Ovary (tissue), 10 donors: ENCODE measurements at places on chromosomes 6 and 20.

DNA sequence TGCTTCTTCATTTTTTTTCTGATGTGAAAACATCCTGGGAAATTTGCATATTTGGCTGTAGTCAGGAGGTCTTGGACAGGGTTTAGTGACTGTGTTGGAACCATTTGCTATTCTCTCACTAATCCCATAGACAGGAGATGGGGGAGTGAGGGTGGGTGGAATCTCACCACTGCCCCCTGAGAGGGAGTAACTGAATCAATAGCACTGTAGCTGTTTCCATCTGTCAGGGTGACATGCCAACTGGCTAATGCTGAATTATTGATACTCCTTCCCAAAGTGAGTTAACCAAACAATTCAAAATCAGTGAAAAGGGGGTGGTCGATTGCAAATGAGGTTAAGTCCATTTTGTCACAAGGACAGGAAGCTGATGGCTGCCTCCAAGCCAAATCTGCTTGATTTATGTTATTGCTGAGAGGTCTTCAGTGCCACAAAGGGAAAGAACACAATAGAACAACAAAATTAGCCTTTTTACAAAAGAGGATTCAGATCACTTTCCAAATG, 55.1 kb upstream of the B3GAT2 start:
- no peak for DNase-seq

GRCh38 chr6:223763-224162, 68.5 kb upstream of the DUSP22 start:
- no peak for DNase-seq

- no peak for DNase-seq
These were observed 252.7 kb downstream of the BMP7 start for GRCh38 chr20:57013741-57014140.

GRCh38 chr20:58294497-58295455, 14.7 kb upstream of the RAB22A start:
- DNase-seq, result no peak

DNA sequence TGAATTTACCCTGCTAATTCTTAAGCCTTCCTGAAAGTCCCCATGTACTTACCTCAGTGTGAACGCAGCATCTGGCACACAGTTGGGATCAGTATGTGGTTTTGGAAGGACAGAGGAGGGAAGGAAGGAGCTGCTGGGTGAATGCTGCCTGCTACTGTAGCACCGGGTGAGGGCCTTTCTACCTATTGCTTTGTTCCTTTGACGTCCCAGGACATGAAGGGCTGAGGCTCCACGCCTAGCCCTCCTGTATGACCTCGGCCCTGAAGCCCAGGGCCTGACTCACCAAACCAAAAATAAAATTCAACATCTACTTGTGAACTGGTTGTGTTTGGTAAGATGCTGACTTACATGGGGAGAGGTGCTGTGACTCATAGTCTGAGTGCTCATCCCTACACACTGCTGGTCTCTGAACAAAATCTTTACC, 51.1 kb downstream of the ARID1B start:
- no peak for DNase-seq

DNA sequence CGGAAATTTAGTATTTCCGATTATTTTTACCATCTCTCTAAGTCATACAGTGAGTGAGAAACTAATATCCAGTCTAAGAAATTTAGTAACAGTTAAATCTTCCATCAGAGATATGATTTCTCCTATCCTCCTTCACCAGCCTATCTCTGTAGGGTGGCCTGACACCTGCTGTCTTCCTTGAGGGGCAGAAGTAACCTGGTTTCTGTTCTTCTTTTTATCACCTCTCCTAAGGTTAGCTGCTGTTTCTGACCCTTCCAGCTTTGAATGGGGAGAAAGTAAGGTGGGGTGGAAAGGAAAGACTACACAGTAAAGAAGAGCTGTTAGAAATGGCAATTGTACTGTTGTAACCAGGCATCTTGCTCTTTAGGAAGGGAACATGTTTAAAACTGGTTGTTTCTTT, 447.7 kb downstream of the PHF3 start:
- no peak for DNase-seq

GRCh38 chr6:31065556-31065955, 46.8 kb downstream of the C6orf15 start:
- DNase-seq, result no peak

DNA sequence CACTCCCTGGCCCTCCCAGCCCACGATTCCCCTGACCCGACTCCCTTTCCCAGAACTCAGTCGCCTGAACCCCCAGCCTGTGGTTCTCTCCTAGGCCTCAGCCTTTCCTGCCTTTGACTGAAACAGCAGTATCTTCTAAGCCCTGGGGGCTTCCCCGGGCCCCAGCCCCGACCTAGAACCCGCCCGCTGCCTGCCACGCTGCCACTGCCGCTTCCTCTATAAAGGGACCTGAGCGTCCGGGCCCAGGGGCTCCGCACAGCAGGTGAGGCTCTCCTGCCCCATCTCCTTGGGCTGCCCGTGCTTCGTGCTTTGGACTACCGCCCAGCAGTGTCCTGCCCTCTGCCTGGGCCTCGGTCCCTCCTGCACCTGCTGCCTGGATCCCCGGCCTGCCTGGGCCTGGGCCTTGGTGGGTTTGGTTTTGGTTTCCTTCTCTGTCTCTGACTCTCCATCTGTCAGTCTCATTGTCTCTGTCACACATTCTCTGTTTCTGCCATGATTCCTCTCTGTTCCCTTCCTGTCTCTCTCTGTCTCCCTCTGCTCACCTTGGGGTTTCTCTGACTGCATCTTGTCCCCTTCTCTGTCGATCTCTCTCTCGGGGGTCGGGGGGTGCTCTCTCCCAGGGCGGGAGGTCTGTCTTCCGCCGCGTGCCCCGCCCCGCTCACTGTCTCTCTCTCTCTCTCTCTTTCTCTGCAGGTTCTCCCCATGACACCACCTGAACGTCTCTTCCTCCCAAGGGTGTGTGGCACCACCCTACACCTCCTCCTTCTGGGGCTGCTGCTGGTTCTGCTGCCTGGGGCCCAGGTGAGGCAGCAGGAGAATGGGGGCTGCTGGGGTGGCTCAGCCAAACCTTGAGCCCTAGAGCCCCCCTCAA, at the start of gene LTA:
Gene LTA (plus strand): TSS at position 249 of the 871 bp plus-strand sequence. CDS start 454 bp downstream, at position 703.
- no peak for DNase-seq

DNA sequence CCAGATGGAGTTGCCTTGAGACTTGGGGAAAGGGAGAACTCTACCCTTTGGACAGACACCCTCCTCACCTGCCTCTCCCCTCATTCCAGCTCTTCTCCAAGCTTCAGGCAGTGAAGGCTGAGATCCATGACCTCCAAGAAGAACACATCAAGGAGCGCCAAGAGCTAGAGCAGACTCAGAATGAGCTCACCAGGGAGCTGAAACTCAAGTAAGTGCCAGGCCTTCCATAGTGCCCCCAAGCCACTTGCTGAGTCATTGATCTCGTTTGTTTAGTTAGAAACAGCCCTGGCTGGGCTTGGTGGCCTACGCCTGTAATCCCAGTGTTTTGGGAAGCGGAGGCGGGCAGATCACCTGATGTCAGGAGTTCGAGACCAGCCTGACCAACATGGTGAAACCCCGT, 39.2 kb downstream of the KIF3B start:
- no peak for DNase-seq

- DNase-seq, result no peak
These were observed 35.8 kb upstream of the NOP56 start for GRCh38 chr20:2616634-2617033.

GRCh38 chr6:35173427-35174087, 32.4 kb upstream of the TCP11 start:
- DNase-seq, result no peak

DNA sequence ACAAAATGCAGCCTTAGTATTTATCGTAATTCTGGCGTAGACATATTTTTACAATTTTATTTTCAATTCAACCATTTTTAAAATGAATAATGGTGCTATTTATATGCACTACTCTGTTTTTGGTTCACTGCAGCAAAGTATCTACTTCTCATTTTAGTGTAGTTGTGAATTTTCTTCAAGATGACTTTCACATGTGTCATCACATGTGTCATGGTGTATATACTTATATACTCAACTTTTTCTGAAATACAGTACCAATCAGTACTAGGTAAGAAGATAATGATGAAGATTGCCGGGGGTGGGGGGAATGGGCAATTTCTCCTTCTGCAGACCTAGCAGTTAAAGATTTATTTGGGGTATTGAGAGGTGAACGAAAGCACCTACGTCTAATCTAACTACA, 634.5 kb downstream of the PHF3 start:
- DNase-seq, result no peak

GRCh38 chr6:33492093-33492492, 37.7 kb downstream of the ZBTB9 start:
- DNase-seq, result no peak

- no peak for DNase-seq
These were observed 25.8 kb downstream of the SNRNP48 start for GRCh38 chr6:7615611-7616383.

- no peak for DNase-seq
These were observed 400.9 kb downstream of the TAF4 start for GRCh38 chr20:61664556-61665320.

DNA sequence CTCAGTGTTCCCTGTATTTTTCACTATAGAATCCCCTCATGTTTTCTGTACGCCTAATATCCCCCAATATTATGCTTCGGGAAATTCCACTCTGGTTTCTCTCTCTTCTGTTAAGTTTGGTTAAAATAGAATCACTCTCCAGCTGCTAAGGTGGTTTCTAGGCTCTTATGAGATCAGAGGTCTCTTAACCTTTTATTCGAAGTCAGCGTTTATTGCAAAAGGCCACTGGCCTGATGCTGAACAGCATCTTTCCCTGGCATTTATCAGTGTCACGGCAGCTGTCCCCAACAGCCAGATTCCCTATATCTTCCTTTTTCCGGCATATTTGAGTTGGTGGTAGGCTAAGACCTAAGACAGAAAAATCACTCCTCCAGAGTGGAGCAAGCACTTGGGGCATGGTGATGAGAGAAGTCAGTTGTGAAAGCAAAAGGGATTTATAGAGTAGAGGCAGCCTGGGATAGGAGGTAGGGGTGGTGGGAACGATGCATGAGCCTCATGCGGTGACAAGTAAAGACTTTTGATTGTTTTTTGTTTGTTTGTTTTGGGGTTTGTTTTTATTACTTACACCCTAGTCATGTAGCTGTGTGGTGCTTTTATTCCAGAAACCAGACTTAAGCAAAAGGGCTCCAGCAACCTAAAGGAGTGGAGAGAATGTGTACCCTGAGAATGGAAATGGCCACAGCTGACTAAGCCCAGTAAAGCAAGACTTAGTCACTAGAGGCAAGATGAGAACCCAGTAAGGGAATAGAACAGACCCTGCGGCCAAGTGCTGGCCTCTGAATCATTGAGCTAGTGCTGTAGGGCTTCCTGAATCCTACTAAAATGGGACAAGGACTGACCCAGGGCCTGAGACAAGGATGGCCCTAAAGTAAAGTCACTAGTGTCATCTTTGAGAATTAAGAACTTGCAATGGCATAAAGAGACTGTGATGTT, 233.0 kb upstream of the PRND start:
- DNase-seq, result no peak

GRCh38 chr6:135191508-135192255, 10.6 kb downstream of the MYB start:
- no peak for DNase-seq

DNA sequence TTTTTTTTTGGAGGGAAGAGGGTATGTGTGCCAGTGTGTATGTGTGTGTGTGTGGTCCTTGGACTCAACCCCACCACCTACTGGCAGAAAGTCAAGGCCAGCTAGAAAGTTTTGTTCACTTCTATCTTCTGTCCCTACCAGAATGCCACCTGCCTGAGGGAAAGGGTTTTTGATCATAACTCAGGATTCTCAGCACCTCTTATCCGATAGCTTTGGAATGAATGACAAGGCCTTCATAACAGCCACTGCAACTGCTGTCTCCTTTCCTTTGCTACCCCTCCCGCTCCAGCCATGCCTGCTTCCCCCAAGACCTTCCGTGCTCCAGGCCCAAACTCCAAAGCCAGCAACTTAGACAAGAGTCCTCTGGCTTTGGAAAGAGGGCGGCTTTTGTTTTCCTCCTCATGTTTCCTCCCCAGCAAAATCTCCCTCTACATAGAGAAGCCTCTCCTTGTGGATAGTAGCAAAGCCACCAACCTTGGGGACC, 18.7 kb downstream of the BTN3A1 start:
- DNase-seq, result peak; percentile 23

DNA sequence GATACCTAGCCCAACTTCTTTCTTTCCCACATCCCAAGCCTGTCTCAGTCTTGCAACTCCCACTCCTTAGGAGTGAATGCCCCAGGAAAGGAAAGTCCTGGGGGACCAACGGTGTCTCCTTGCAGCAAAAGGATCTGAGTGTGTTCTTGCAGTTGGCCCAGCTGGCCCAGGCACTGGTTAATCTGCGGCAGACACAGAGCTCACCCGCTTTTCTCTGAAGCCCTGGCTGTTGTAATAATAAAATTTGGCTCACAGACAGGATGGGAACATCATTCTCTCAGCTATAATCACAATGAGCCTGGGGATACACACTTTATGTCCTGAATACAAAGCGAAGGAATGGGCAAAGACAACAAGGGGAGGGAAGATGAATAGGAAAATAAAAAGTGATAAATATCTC, 287.0 kb upstream of the PRND start:
- DNase-seq, result no peak

DNA sequence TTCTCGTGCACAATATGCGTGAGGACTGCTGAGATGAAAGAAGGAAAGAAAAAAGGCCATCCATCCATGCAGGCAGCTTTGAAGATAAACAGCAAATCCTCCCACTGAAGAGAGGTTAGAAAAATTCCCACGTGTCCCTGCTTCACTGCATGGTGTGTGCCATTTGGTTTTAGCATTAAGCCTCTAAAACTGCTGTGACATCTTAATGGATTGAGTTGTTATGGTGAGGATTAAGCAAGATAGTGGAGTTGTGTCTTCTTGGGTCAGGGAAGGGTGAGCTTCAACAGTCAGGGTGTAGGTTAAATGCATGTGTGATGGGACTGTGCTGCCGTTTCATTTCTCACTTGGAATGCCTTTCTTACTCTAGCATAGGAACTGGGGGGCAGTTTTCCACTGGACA, 50.5 kb downstream of the ZNF831 start:
- no peak for DNase-seq

DNA sequence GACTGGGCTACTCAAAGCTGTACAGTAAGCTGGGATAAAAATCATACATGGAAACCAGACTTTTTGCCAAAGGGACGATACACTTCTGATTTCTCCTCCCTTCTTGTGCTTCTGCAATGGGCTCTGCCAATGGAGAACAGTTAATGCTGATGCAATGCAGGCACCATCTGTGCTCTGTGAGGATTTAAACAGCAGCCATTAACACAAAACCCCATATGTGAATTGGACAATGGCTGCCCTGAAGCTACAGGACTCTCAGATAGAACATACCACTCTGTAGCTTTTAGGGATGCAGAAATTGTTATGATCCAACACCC, 71.9 kb downstream of the GJA10 start:
- no peak for DNase-seq
